ENCODE measurements at places on chromosomes 4 and X.
A peak's percentile ranks its signal among the peaks of the same experiment; 100 is the strongest.

- DNase-seq, result no peak
These were observed 1624.7 kb downstream of the ARAP2 start for GRCh38 chr4:34619531-34620162.

DNA sequence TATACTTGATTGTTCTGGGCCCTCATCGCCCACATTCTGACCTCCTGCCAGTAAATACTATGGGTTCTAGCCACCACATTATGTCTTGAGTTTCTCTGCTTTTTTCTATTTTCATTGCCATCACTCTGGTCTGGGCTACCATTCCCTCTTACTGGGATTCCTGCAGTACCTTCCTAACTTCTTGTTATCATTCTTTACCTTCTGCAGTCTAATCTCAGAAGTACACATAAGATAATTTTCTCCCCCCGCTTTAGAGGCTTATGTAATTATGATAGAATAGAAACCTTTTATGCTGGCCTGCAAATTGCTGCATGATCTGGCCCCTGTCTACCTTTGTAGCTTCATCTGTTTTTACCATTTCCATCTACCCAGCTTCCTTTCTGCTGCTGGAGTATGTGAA, 19.2 kb downstream of the STIM2 start:
- no peak for DNase-seq

GRCh38 chrX:47224896-47225290, 6.4 kb downstream of the CDK16 start:
- no peak for DNase-seq

DNA sequence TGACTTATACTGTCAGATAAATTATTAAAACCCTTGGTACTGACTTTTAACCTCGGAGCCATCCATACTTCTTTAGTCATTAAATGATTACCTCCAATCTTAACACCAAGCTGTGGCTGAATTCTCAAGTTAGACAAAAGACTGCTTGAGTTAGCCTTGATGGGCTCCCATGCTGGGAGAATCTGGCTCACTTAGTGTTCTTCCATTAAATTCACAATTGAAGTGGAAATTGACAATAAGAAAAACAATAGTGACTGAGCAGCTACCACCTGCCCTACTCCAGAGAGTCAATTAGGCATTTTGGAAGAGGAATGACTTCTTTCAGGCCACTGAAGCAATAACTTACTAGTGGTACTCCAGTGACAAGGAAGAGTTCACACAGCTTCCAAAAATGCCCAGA, 503.0 kb upstream of the CPXCR1 start:
- DNase-seq, result no peak

DNA sequence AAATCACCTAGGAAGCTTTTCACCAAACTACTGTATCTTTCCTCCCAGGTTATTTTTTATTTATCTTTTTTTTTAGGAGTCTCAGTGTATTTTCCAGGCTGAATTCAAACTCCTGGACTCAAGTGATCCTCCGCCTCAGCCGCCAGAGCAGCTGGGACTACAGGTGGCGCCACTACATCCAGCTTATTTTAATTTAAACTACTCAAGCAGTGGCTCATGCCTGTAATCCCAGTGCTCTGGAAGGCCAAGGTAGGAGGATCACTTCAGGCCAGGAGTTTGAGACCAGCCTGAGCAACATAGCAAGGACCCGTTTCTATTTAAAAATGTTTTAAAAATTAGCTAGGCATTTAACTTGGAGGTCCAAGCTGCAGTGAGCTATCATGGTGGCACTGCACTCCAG, 37.8 kb downstream of the LEF1 start:
- no peak for DNase-seq

GRCh38 chrX:21151051-21151450, 223.2 kb upstream of the CNKSR2 start:
- DNase-seq, result no peak

GRCh38 chrX:50125480-50125879, 75.3 kb downstream of the AKAP4 start:
- no peak for DNase-seq

- DNase-seq, result no peak
These were observed 633.5 kb upstream of the FAT1 start for GRCh38 chr4:187357045-187357643.

GRCh38 chr4:2811830-2812611, 19.1 kb downstream of the SH3BP2 start:
- peak; percentile 61 for DNase-seq

GRCh38 chr4:21845663-21846062, 102.9 kb downstream of the KCNIP4 start:
- DNase-seq, result no peak

DNA sequence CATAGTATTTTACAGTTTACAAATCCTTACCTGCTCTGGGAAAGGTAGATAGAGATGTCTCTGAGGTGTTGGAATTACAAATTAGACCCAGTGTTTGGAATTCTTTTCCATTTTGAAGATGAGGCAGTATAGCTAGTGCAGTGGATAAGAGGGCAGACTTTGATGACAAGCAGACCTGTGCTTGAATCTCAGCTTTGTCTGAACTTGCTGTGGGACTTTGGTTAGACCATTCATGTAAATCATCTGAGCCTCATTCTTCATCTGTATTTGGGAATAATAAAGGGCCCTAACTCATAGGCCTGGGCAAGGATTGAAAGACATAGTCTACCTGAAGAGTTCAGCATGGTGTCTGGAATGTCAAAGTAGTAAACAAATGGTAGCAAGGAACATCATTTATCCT, 77.2 kb upstream of the BOD1L1 start:
- no peak for DNase-seq

DNA sequence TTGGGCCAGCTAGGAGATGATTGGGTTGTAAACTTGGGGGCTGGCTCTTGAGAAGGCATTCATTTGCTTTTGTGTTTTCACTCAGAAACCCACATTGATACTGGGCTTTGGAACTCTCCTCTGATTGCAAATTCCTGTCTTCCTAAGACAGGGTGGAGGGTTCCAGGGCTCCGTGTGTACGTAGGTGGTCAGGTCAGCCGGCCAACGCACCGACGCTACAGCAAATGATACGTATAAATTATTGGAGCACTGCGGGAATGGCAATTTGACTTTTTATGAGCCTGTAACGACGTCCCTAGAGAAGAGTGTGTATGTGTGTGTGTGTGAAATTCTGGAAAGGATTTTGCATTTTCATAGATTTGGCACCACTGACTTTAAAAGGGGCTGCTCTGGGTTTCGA, 236.9 kb downstream of the SHOX start:
- no peak for DNase-seq

DNA sequence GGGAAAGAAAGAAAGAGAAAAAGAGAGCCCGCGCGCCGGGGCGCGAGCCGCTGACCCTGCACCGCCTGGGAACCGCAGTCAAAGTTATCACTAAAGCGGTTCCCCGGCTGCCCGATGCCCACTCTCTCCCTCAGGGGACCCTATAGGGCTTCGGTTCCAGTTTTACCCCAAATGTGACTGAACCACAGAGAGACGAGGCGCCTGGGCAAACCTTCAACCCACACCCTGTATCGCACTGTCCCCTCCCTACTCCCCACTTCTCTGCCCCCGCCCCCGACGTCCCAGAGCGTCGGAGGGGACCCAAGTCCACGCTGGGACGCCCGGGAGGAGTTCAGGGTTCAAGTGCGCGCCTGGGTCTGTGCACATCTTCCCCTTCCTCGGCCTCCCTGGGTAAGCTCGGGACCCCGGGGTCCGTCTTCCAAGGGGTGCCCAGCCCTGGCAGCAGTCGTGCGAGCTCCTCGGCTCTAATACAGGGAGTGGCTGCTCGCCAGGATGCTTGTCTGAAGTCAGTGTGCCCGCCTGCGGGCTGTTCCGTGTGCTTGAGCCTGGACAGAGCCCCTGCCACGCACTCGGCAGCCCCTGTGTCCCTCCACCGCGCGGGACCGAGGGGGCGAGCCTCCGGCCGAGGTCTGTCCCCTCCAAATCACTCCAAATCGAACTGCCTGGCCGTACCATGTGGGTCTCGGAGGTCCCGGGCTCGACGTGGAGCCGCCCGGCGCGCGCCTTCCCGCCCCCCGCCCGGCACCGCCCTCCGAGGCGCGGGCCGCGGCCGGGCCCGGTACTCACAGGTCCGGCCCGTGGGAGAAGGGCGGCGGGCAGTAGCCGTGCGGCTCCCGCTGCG, 960 bp downstream of the TRPC3 start:
- DNase-seq, result peak; percentile 11

GRCh38 chr4:147984065-147984777, 252.3 kb downstream of the ARHGAP10 start:
- DNase-seq, result peak; percentile 30

- DNase-seq, result no peak
These were observed 289.5 kb downstream of the USP46 start for GRCh38 chr4:52369649-52370048.

- no peak for DNase-seq
These were observed 330.1 kb upstream of the RPS6KA3 start for GRCh38 chrX:20596856-20597255.

GRCh38 chrX:38805432-38806389, 4.5 kb downstream of the MID1IP1 start:
- peak; percentile 85 for DNase-seq

DNA sequence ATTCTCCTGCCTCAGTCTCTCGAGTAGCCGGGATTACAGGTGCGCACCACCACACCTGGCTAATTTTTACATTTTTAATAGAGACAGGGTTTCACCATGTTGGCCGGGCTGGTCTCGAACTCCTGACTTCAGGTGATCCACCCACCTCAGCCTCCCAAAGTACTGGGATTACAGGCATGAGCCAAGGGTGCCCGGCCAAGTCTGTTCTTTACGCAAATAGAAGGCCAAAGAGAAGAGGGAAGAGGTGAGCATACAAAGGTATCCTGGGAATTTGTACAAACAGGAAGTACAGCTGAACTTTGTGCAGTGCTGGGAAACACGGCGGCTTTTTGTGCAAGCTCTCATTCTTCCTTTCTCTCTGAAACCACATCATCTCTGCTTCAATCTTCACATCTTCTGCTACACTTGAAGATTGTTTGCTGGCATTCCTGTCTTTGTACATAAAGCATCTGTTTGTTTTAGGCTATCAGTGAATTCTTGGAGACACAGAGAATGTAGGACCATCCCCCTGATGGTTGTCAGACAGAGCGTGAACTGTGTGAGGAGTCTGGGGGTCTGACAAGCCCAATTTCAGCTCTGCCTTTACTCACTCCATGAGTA, 71.9 kb upstream of the PRSS48 start:
- no peak for DNase-seq

GRCh38 chr4:126242679-126243390, 928.1 kb downstream of the FAT4 start:
- DNase-seq, result peak; percentile 3

- DNase-seq, result no peak
These were observed 47.3 kb downstream of the KCNIP4 start for GRCh38 chr4:21901281-21901680.

DNA sequence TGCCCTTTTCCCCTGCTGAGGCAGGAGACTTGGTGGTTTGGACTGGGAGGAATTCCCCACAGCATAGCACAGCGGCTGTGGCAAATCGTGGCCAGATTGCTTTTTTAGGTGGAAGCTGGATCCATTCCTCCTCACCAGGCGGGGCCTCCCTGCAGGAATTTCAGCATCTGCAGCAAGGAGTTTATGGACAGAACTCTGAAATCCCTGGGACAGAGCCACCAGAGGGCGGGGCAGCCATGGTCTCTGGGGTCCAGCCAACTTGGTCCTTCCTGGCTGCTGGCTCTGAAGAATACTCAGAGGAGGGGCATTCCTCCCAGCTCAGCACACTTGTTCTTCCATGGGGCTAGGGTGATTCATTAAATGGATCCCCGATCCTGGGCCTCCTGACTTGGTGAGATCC, 794.3 kb downstream of the SH3BGRL start:
- no peak for DNase-seq

- DNase-seq, result no peak
These were observed 250.5 kb downstream of the TECRL start for GRCh38 chr4:64158648-64159326.

DNA sequence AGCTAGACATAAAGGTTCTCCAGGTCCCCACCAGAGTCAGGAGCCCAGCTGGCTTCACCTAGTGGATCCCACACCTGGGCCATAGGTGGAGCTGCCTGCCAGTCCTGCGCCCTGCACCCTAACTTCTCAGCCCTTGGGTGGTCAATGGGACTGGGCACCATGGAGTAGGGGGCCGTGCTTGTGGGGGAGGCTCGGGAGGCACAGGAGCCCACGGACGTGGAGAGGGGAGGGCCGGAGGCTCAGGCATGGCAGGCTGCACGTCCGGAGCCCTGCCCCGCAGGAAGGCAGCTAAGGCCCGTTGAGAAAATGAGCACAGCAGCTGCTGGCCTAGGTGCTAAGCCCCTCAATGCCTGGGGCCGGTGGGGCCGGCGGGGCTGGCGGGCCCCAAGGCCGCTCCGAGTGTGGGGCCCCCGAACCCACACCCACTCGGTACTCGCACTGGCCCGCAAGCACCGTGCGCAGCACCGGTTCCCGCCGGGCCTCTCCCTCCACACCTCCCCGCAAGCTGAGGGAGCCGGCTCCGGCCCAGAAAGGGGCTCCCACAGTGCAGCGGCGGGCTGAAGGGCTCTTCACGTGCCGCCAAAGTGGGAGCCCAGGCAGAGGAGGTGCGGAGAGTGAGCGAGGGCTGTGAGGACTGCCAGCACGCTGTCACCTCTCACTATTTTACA, 291.1 kb downstream of the KLHL4 start:
- no peak for DNase-seq

DNA sequence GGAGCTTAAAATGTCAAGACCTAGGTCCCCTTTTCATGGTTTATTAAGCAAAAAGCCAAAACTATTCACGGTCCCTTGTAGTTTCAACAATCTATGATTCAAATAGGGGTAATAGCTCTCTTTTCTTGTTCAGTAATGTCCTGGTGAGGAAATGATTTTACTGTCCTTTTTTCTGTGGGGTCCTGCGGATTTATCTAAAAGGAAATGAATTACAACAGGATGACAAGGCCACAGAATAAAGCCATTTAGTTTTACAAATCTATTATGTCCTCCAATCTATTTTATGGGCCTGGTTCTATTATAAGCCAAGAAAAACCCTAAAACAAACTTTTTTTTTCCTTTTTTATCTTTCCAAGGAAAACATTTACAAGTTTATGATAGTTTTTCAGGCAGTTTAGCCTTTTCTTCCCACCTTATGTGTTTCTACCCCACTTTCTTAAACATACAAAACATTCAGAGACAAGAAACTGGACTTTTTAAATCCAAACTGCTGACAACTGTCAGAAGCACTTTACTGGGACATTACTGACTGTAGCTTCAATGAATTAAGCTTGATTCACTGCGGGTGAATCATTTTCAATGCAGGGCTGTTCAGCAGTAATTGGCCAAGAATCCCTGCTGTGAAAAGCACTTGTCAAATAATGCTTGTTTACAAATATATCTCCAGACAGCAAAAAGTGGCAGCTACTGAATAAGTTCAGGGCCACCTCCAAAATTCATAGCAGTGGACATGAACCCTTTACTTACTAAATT, 4.3 kb downstream of the EPHA5 start:
- DNase-seq, result no peak

GRCh38 chr4:185779517-185779916, 32.5 kb downstream of the SORBS2 start:
- DNase-seq, result no peak

GRCh38 chr4:168604496-168605373, 107.9 kb downstream of the PALLD start:
- peak; percentile 91 for DNase-seq

All from fibroblast of gingiva (primary cell).